ENCODE measurements at places on chromosomes 5 and 9.

DNA sequence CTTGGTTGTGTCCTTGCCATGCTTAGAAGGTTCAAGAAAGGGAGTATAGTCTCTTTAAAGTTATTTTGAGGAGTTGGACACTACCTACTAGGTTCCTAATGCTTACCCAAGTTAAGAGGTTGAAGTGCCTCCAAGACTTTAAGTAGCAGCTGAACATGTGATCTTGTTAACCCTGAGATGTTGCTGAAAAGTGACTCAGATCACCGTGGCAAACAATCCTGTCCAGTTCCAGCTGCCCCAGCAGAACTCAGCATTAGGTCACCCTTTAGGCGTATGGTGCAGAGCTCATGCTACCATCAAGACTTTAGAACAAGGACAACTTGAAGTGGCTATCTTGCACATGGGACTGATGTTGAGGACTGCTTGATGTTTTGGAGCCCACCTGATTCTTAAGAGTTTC is 22.5 kb downstream of the ZNF462 start:
- no peak for DNase-seq

DNA sequence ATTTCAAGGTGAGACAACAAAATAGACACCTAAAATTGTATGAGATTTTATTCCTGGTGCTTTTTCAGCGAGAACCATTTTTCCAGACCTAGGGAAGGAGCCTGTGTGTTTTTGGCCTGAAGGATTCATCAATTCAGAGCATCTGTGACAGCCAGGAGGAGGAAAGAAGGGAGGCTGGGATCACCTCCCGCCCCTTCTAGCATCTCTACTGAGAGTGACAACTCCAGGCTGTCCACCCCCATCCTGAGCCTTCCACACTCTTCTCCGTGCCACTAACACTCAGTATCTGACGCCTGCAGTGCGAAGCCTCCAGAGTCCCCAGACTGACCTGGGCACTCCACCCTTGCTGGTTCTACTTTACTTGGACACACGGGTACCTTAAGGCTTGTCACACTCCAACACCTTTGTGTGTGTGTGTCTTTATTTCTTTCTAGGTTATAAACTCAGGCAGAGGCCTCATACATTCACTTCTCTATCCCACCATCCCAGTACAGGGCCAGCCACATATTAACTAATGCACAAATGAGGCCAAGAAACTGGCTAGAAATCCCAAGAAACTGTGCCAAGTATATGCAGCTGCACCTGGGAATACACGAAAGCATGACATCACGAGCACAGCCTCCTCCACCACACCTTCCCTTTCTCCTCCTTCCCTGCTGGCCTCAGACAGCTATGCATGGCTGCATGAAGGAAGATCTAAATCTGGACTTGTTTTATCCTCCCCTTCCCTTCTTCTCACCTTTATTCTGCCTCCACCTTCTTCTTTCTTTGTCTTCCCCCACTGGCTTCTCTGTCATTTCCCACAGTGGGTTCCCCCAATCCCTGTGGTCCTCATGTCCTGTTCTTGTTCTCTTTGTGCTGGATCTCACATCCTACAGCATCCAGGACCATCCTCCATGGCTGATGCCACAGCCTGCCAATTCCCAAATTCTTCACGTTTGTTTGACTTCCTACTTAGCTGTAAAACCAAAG is 16.0 kb downstream of the S1PR3 start:
- DNase-seq, result no peak

- no peak for DNase-seq
These were observed 22.2 kb downstream of the ERAP1 start for GRCh38 chr5:96785326-96786109.

DNA sequence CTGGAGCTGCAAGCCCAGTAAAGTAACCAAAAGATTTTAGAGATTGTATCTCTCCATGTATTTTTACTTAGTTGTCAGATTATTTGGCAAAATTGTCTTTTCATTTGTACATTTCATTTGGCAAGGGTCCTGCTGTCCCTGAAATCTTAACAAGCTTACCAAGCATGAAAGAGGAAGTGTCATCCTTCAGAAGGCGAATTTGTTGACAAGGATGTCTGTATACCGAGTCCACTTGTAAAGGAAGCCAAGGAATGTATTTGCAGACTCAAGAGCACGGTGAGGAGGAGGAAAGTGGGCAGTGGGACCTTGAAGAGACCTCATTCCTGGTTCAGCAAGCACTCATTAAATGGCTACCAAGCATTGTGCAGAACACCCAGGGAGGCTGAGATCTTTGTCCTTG is 7.5 kb upstream of the OTULINL start:
- no peak for DNase-seq

DNA sequence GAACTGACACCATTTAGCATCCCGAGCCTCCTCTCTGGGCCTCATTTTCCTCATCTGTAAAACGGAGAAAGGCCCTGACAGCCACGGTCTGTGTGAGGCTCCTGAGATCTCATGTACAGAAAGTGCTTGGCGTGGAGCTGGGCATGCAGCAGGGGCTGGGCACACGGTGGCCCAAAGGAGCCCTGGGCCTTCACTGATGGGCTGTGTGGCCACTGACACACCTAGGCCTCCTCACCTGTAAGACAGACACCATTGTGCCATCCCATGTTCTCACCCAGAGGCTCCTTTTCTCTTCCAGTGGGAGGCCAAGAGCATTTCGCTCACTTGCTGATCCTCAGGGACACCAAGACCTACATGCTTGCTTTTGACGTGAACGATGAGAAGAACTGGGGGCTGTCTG is 1.6 kb downstream of the ORM1 start:
- DNase-seq, result no peak

DNA sequence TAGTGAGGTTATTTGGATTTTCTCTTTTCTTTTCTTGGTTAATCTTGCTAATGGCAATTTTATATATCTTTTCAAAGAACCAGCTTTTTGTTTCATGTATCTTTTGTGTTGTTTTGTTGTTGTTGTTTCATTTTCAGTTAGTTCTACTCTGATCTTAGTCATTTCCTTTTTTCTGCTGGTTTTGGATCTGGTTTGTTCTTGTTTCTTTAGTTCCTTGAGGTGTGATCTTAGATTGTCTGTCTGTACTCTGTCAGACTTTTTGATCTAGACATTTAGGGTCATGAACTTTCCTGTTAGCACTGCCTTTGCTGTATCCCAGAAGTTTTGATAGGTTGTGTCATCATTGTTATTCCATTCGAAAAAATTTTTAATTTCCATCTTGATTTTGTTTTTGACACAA is 399.7 kb downstream of the TLE1 start:
- no peak for DNase-seq
